Mesenteric fat pad (tissue), 1 donor: ENCODE measurements at places on chromosomes 16 and 17. TPM values are rescaled to one million over a fixed set of nuclear protein-coding genes. Genes with fewer than 3 reads are reported as not detected.

The JUP gene
- 16.2 TPM for total RNA-seq

The TPSG1 gene
- total RNA-seq = not detected

The LHX1 gene
- not detected for total RNA-seq

DNA sequence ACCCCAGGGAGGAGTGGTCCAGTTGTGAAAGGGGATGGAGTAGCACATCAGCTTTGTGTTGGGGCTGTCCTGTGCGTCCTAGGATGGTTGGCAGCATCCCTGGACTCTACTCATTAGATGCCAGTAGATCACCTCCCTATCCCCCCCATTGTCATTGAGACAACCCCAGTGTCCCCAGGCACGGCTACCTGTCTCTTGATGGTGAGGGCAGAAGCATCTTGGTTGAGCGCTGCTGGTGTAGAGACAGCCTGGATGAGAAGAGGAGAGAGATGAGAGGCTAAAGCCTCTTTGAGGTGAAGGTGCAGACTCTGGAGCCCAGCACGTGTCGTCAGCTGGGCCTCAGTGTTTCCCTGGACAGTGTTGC is 55.4 kb downstream of the TNFRSF13B start:
- DNase-seq = peak; percentile 53

DNA sequence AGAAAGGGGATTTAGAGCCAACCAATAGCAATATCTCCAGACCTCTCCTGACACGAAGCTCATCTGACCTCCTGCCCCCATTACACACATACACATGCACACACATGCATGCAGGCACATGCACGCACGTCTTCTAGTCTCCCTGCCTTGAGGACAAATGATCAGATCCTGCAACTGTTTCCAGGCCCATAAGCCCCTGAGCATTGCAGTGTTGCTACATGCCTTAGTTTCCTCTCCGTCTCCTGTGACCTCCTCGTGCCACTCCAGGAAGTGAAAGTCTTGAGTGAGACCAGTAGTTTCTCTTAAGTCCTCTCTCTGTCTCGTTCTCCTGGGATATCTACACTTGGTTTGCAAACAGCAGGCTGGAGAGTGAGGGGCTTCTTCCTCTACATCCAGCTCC is 8.2 kb downstream of the CIITA start:
- DNase-seq = no peak

DNA sequence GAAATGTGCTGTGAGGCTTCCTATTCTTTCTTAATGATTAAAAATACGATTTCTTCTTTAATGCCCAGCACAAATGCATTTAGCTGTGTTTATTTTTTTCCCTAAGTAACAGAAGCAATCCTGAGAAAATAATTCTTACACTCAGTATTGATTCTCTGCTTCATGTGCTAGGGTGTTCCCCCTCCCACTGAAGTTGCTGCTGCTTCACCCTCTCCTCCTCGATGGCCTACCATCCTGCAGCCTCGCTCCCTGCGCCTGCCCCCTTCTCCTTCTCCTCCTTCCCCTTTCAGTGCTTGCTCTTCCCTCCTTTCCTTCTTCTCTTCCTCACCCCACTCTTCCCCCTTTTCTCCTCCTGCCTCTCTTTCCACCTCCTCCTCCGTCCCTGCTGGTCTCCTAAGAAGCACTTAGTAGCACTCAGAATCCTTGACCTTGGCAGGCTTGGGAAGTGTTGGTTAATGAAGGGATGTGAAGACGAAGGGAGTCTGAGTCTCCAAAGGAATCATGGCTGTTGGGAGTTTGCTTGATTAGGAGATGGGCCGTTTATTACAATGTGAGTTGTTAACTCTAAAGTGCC is 119.7 kb downstream of the RPTOR start:
- no peak for DNase-seq

GRCh38 chr17:20206068-20206467 is 196.9 kb downstream of the SPECC1 start:
- DNase-seq = no peak

DNA sequence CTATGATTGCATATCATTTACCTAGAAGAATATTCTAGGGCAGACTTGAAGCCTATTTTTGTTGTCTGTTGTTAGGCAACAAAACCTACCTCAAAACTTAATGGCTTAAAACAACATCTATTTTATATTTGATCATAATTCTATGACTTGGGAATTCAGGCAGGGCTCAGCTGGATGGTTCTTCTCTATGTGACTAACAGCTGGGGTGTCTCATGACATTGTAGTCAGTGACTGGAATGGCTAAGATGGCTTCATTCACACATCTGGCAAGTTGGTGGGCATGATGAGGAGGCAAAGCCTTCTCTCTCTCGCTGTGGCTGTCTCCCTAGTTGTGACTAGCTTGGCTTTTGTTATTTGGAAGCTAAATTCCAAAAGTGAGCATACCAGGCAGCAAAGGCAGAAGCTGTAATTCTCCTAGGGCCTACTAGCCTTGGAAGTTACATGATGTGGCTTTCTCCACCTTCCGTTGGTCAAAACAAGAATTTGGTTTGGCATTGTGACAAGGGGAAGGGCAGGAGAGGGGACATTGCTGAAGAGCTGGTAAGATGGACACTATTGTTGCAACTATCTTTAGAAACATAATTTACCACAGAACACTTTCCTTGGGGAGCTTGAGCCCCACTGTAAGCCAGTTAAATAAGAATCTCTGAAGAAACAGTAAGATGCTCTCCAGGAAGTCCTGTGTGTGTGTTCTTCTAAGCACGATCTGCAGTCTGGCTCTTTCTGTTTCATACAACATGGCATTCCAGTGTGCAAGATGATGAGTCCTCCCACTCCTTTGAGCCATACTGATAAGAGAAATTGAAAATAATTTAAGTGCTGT is 39.4 kb downstream of the ZNRF1 start:
- DNase-seq = no peak

- no peak for DNase-seq
These were observed 13.7 kb downstream of the MMD start for GRCh38 chr17:55407641-55408566.

DNA sequence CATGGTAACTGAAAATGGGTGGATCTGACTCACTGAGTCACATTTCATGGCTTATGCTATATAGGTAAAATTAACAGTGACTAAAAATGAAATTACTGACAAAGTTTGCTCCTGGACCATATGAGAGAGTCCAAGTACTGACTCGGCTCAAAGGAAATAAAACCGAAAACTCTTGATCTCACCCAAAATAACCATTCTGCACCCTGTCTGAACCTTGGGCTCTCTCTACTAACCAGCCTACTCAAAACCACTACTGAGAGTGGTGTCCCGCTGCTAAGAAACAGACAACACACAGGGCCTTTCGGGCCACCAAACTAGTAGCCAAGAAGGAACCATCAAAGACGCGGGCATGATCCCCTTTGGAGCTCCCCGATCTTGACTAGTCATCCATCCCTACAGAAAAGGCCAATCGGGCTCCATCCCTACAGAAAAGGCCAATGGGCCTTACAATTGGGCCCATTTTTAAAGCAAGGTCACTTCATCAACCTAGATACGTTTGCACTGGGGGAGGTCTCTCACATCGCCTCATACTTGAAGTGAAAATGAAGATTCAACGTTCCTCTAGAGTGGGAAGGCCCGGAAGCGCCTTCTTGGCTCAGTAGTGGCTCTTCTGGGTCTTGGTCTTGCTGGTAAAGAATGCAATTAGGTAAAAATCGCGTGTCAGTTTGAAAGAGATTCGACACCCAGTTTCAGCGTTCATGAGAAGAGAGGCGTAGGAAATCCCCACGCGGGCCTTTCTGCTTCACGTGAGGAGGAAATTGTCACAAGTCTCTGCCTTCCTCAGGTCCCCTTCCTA is 720 bp upstream of the ZPBP2 start:
- no peak for DNase-seq

DNA sequence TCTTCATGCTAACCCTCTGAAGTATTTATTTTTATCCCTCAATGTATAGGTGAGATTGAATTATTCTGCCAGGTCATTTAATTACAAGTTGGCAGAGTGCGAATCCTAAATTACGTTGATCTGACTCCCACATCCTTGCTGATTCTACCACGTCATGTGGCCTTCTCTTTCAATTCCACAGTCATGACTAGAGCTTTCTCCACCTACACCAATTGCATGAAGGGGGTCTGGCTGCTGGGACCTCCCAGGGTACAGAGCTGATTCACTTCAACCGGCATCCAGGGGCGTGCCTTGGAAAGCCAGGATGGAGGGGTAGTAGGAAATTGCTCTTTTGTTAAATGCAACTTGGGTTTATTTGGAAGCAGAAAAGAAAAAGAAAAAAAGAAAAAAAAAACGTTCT is 41.1 kb upstream of the CDH13 start:
- no peak for DNase-seq
